NCI-H526 treated with DMSO at 0.1 percent for 48 hours (cell line): ENCODE measurements at places on chromosomes 11 and 22.

- DNase-seq = no peak
Observed at GRCh38 chr22:47633111-47633510, 870.7 kb downstream of the TBC1D22A start.

GRCh38 chr11:14417617-14418374, 58.8 kb upstream of the RRAS2 start:
- DNase-seq = no peak

GRCh38 chr11:74014880-74015279, 6.0 kb upstream of the UCP3 start:
- no peak for DNase-seq

DNA sequence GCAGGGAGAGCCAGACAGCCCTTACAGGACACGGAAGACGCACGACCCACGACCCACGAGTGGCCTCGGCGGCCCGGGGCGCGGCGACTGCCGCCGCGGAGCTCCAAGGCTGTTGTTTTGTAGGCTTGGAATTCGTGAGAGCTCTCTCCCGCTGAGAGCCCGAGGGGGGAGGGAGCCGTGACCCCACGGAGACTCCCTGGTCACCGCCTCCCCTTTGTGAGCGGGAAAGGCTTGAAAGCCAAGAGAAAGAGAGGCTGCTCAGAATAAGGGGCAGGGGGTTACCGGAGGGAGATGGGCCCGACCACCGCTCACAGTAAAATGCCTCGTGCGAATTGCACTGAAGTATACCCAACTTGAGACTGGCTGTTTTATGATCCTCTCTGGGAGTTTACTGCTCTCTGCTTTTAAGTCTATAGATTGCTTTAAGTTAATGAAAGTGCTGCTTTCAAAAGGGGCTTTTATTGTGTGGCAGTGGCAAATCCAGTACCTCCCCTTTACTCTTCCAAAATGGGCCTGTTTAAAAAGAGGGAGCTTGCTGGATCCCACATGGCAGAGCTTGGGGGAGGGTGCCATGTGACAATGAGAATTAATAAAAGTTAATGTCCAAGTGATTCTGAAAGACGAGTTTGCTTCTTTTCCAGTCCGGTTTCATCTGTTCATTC, 2.9 kb downstream of the PKNOX2 start:
- DNase-seq = no peak

- DNase-seq = no peak
Observed at GRCh38 chr11:61273178-61274078, 21.7 kb downstream of the VWCE start.

- no peak for DNase-seq
Observed at GRCh38 chr11:11545285-11546275, 76.2 kb downstream of the GALNT18 start.

GRCh38 chr11:128480066-128480465, 107.3 kb downstream of the ETS1 start:
- DNase-seq = no peak
